Naive B cell (primary cell): ENCODE measurements at places on chromosomes 3 and 15.

GRCh38 chr3:189001559-189001958 is 170.2 kb upstream of the TPRG1 start:
- H3K36me3 ChIP-seq, result no peaks in the 10 kb centered on the region
- DNase-seq, result no peak
- H3K4me1 ChIP-seq, result no peaks in the 10 kb centered on the region

DNA sequence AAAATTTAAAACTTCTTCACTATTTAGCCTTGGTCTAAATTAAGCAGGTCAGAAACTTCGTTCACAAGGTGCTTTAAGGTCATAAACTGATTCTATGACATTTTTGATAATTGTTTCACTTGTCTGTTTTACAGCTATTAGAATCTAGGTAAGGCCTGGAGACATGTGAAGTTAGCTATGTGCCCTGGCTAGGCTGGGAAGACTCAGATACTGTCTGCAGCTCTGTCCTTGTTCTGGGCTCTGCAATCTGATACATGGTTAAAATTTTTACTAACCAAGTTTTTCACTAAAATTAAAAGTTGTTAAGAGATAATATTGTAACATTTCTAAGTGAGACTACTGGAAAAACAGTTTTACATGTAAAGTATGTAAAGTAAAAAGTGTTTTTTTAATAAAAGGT is 479.6 kb upstream of the EPHA6 start:
- no peaks in the 10 kb centered on the region for H3K36me3 ChIP-seq
- no peaks in the 10 kb centered on the region for H3K4me1 ChIP-seq
- H3K4me3 ChIP-seq, result no peak overlapping the region
- no peaks in the 10 kb centered on the region for H3K27me3 ChIP-seq
- no peak for DNase-seq

DNA sequence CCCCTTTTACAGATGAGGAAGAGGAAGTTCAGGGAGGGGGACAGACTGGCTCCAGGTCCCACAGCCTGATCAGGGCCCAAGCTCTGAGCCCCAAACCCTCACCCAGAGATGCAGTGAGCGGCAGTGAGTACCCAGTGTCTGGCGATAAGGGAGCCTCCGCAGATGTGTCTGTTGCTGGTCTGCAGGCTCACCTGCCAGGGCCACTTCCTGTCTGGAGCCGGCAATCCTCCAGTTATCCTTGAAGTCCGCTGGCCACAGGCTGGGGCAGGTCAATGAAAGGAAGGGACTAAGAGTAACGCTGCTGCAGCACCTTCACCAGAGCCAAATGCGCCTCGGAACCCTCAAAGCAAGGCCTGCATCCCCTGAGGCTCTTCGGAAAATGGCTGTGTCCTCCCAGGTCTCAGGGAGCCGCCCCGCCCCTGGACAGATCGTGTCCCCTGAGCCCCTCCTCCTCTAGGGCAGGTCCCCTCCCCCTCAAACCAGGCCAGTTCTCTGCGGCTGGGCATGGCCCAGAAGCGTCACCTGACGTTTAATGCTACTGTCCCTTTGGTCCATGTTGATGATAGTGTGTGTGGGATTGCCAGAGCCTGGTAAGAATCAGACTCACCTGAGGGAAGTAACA is 51.5 kb downstream of the MYL3 start:
- peak overlapping the region; percentile 81 for H3K4me3 ChIP-seq
- H3K27ac ChIP-seq, result no peak overlapping the region
- peaks cover 13% of the 10 kb centered on the region for H3K4me1 ChIP-seq
- no peak for DNase-seq

- H3K36me3 ChIP-seq, result no peaks in the 10 kb centered on the region
- no peak overlapping the region for H3K4me3 ChIP-seq
- H3K27ac ChIP-seq, result no peak overlapping the region
- no peaks in the 10 kb centered on the region for H3K4me1 ChIP-seq
These were observed 3.6 kb downstream of the PRR20G start for GRCh38 chr3:127284258-127284657.

DNA sequence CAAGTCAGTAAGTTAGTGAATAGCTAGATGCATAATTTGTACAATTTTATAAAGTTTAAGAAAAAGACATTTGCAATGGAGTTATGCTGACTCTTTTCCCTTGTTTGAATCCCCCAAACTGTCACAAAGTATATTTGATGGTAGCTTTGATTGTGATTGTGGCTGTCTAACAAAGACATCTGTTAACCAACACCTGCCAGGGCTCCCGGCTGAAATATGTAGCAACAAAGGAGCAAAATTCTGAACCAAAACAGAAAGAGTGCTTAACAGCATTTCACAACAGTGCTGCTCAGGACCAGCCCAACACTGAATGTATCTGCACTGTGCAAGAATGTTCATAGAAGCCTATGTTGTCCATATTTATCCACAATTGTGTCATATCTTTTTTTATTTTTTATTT is 39.4 kb downstream of the LEO1 start:
- H3K4me1 ChIP-seq, result peaks cover 23% of the 10 kb centered on the region
- H3K36me3 ChIP-seq, result peaks cover 6% of the 10 kb centered on the region
- H3K27me3 ChIP-seq, result no peaks in the 10 kb centered on the region
- H3K4me3 ChIP-seq, result no peak overlapping the region
- DNase-seq, result no peak
- no peak overlapping the region for H3K27ac ChIP-seq

DNA sequence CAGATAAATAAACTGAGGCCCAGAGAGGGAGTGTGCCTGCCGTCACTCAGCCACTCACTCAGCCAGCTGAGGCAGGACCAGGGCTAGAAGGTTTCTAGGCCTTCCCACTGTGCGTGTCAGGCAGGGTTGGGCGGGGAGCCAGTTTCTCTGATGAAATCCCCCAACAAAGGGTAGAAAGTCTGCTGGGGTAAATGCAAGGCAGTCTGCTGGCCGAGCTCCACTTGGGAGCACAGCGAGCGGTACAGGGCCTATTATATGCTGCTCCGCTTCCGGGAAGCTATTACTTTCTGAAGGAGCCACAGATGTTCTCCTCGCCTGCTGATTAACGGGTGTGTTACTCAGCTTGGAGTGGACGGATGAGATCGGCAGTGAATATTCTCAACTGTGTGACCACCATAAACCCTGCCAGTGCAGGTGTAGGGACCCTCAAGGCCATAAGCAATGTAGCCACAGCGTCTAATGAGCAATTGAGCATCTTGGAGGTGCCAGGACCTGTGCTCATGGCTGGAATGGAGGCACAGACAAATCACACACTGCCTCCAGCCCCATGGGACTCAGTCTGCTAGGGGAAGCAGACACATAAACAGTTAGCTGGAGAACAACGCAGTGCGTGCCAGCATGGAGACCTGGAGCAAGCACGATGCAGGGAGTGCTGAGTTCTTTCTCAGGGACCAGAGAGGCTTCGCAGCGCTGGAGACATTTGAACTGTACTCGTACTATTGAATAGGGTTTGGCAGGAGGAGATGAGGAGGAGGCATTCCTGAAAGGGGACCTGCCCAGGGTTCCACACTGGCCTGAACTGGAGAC is 42.1 kb downstream of the CORO2B start:
- H3K4me1 ChIP-seq, result peaks cover 55% of the 10 kb centered on the region
- no peaks in the 10 kb centered on the region for H3K36me3 ChIP-seq
- H3K27ac ChIP-seq, result no peak overlapping the region
- no peak for DNase-seq
- H3K4me3 ChIP-seq, result no peak overlapping the region
- H3K27me3 ChIP-seq, result no peaks in the 10 kb centered on the region

DNA sequence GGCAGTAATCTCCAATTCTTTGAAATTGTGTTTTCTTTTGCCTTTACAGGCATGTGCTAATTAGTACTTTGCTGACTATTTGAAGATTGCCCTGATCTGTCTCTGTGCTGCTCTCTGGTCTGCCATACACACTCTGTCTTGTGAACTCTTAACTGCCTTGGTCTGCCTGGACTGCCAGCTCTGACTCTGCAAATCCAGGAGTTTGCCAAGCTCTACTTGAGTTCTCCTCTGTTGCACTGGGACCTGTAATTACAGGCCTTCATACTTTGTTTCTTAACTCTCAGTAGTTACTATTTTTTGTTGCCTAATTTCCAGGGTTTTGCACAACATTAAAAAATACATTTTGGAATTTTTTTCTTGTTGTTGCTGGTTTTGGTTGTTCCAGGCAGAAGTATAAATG is 155.0 kb downstream of the RSRC1 start:
- H3K36me3 ChIP-seq, result peaks cover 41% of the 10 kb centered on the region
- no peak overlapping the region for H3K27ac ChIP-seq

DNA sequence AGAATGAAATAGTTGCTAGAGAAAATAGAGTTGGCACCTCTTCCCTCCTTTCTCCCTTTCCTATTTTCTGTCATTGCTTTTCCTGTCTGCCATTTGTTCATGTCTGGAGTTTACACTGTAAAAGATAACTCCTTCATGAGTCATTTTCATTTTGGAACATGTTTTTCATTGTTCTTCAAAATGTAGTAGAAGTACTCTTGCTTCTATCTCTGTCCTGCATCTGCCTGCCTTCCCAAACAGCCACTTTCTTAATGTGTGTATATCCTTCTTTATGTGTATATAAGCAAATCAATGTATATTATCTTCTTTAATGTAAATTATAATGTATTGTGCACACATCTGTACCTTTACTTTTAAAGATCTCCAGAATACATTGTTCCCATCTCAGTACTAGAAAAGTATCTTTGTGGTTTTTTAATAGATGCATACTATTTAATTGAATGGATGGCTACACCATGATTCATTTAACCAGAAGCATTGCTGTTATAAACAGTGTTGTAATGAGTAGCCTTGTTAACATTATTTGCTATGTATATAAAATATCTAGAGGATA is 41.1 kb downstream of the TSC22D2 start:
- H3K36me3 ChIP-seq, result no peaks in the 10 kb centered on the region
- no peak overlapping the region for H3K27ac ChIP-seq
- peaks cover 18% of the 10 kb centered on the region for H3K4me1 ChIP-seq
- DNase-seq, result no peak
- no peaks in the 10 kb centered on the region for H3K27me3 ChIP-seq
- H3K4me3 ChIP-seq, result no peak overlapping the region

DNA sequence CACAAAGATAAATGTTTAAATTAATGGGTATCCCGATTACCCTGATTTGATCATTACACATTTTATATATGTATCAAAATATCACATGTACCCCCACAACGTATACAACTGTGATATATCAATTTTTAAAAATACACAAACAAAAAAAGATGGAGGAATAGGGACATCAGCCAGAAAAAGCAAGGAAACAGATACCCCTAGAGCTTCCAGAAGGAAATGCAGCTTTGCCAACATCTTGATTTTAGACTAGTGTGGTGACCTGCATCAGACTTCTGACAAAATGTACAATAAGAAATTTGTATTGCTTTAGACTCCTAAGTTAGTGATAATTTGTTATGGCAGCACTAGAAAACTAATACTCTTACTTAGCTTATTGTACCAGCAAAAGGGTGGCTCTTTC is 483.8 kb downstream of the TUSC7 start:
- no peak for DNase-seq
- no peaks in the 10 kb centered on the region for H3K36me3 ChIP-seq
- H3K27me3 ChIP-seq, result no peaks in the 10 kb centered on the region
- H3K4me1 ChIP-seq, result no peaks in the 10 kb centered on the region

- peak overlapping the region; percentile 56 for H3K27ac ChIP-seq
- no peak for DNase-seq
- H3K4me1 ChIP-seq, result peaks cover 19% of the 10 kb centered on the region
- H3K27me3 ChIP-seq, result no peaks in the 10 kb centered on the region
- H3K4me3 ChIP-seq, result no peak overlapping the region
These were observed 317.8 kb downstream of the LPP start for GRCh38 chr3:188471723-188472122.
